Progenitor cell of endocrine pancreas (in vitro differentiated cells): ENCODE measurements at places on chromosomes 2 and 18. TPM values are rescaled to one million over a fixed set of nuclear protein-coding genes. Genes with fewer than 3 reads are reported as not detected.

- no peak for DNase-seq
Observed at GRCh38 chr18:31267823-31268481, 50.0 kb upstream of the DSG1 start.

DNA sequence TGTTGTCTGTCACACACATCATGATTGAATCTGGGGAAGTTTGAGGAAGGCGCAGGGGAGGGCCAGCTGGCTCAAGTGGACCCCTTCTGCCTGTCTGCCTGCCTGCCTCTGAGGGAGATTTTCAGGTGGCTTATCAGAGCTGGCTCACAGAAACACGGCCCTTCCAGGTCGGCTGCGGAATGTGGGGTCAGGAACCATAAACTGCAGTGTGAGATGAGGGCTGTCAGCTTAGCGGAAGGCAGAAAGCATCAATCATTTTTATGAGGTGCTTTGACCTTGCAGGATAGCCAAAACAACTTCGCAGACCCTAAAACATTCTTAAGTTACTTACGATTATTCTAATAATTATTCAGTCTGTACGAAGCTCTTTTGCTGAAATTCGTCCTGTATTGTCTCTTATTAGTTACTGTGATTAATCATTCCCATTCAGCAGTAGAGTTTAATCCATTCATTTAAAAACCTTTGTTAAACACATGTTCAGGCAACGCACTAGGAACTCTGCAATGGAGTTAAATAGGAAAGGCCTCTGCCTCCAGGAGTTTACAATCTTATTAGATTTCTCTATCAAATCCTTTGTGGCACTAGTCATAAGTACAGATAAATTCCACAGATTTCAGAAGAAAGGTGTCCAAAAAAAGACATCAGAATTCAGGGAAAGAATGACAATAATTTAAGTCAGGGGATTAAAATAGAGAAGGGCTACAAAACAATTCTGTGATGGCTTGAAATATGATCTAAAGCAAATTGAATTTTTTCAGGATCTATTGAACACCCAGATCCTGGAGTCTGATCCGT, 371.6 kb downstream of the HRH4 start:
- peak; percentile 18 for DNase-seq

DNA sequence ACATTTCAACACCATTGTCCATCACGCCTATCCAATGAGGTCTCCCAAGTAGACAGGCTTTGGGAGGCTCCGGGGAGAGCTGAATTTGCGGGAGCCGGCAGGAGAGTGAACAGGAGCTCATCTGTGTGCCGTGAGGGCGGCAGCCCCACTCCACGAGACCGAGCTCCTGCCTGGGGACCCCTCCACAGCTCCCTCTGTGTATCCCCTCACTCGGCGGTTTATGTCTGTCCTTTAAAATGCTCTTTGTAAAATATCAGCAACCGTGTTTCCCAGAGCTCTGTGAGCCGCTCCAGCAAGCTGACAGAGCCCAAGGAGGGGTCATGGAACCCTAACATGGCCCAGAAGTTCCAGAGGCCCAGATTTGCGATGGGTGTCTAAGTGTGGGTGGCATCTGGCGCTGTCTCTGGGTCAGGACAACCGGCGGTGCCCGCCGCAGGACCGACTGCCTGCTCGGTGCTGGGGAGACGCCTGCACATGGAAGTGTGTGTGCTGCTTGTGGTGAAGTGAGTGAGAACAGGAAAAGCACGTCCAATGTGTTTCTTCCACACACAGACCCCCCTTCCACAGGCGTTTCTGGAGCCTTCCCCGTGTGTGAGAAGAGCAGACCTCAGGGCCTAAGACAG, 34.8 kb downstream of the SLC66A2 start:
- no peak for DNase-seq

- no peak for DNase-seq
Observed at GRCh38 chr2:176692533-176692932, 423.3 kb downstream of the MTX2 start.

DNA sequence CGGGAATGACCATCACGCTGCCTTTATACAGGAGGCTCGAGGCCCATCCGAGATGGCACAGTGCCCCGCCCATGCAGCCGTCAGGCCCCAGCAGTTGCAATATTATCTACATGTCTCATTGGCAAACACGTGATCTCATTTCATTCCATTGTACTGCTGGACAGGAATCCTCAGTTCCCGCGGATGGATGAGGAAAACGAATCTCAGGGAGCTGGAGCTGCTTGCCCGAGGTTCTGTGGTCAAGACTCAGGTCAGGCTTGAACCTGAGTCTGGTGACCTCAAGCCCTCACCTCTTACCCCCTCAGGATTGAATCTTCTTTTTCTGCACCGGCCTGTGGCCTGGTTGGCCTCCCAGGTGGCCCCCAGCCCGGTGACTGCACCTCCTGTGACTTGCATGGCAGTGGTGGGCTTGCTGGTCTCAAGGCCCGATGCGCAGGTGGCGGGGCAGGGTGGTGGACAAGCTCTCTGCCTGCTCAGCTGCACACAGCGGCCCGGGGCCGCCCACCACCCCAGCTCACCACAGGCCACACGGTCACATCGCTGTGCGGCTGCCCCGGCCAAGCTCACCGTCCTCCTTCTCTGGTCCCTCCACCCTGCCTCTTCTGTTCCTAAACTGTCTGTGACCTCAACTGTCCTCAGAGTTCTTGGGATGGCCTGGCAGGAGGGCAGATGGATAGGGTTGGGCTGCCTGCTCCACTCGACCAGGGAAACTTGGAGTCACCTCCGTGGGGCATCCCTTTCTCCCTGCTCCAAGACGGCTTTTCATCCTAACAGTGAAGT, 52.0 kb upstream of the HS6ST1 start:
- no peak for DNase-seq

DNA sequence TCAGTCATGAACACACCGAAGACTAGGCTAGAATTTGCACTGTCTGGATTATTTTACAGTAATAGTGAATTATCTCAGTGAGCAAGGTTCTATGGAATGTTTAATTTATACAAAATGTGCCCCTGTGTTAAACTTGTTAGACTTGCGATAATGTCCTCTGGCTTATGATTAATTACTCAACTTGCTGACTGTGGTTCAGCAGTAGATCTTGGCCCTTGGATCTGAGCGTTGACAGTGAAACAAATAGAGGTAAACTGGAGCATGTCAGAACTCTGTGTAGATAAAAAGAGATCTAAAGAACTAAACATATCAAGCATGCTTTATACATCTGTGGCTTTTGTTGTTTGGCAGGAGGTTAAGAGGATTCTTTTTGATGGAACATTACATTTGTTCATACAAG, 407.6 kb downstream of the DSEL start:
- no peak for DNase-seq

DNA sequence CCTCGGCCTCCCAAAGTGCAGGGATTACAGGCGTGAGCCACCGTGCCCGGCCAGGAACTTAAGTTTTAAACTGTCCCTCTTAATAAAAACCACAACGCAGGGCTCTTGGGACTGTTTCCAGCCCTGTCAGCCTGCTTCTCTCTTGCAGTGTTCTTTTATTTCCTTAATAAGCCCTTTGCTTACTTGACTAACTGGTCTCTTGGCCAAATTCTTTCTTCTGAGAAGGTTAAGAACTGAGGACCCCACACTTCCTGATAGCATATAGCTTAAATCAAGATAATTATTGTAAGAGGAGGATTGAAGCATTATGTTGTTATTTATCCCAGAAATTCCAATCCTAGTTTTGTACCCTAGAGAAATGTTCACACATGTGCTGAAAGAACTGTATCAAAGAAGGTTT, 128.2 kb upstream of the UXS1 start:
- no peak for DNase-seq

DNA sequence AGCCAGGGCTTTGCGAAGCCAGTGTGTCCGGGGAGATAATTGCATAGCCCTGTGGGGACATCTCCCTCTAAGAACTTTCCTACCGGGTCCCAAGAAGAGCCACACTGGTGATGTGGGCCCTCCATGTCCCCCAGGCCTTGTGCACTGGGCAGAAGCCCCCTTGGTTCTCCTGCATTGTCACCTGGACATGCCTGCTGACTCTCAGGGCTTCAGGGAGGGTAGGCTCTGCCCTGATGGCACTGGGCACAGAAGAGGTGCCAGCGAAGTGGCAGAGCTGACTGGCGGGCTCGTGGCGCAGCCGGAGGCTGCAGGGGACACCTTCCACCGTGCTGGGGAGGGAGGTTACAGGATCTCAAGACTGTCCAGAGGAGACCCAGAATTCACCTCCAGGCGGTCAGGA, 28.3 kb downstream of the GLI2 start:
- no peak for DNase-seq

DNA sequence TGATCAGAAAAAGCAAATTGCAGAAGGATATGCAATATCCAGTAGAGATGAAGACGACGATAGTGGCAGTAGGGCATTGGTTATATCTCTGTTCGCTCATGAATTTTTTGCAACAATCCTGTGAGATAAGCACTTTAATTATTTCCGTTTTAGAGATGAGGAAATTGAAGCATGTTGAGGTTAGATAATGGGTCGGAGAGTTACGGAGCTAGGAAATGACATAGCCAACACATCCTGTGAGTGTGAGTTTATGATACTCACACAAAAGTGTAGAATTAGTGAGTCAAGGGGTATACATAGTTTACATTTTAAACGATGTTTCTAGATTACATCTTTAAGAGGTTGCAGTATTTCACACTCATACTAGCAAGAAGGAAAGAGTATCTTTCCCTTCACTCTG, 123.1 kb upstream of the ARL4C start:
- DNase-seq = no peak

DNA sequence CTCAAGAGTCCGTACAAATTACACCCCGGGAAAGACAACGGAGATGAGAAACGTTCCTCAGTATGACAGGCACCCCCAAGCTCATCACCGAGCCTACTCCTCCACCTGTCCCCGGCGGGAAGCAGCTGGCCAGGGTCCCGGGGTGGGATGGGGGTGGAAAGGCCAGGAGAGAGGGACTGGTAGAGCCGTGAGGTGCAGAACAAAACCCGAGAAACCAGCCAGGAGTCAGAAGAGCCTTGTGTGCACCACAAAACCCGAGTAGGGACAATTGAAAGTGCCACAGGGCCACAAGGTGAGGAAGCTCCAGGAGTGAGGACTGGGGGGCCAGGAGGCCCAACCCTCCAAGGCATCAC, 75.5 kb upstream of the SALL3 start:
- DNase-seq = no peak

DNA sequence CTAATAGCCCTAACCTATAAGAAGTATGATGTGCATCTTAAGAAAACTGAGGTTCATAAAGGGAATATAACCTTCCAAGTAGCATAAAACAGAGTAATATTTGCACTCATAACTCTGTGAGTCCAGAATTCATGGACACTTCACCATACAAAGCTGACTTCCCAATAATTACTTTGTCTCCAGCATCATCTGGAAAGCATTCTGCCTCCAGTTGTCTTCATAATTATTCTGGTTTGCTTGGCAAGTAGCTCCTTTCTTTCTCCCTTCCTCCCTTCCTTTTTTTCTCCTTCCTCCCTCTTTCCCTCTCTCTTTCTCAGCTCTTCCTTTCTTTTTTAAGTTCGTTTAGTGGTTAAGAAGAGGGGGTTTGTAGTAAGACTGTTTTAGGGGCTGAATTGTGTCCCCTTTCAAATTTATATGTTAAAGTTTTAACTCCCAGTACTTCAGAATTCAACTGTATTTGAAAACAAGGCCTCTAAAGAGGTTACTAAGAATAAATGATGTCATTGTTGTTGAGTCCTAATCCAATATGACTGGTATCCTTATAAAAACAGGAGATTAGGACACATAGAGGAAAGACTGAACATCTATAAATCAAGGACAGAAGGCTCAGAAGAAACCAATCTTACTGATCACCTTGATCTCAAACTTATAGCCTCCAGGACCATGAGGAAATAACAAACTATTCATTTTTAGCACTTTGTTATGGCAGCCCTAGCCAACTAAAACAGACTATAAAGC, 28.9 kb downstream of the TFPI start:
- no peak for DNase-seq

GRCh38 chr2:214382229-214382628, 28.6 kb upstream of the VWC2L start:
- DNase-seq = no peak

GRCh38 chr2:37892436-37893114, 32.5 kb upstream of the RMDN2 start:
- no peak for DNase-seq

DNA sequence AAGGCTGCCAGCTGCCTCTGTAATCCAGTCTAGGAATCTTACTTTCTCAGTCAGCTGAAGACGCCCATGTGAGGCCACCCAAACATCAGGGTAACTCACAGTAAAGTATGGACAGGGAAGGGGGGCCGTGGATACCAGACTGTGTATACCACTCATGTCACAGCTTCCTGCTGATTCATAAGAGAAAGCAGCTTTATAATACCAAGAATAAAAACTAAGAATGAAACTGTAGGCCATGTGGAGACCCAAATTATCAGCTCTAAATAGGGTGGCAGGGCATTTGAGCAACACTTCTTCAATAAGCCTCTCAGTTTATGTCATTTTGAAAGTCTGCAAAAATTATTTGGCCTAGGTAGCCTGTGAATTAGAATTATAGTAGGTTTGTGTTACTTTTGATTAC, 115.0 kb upstream of the CDCA7 start:
- DNase-seq = no peak

- DNase-seq = no peak
Observed at GRCh38 chr18:34911081-34911480, 130.1 kb upstream of the MAPRE2 start.

- DNase-seq = no peak
Observed at GRCh38 chr2:192513575-192513974, 318.8 kb upstream of the TMEFF2 start.

GRCh38 chr18:74337155-74337911, 21.7 kb downstream of the C18orf63 start:
- no peak for DNase-seq

- DNase-seq = no peak
Observed at GRCh38 chr2:96484091-96484490, 21.1 kb downstream of the NEURL3 start.

- no peak for DNase-seq
Observed at GRCh38 chr2:165876269-165876668, 77.3 kb downstream of the TTC21B start.

- DNase-seq = no peak
Observed at GRCh38 chr2:226086190-226086589, 686.7 kb downstream of the NYAP2 start.

DNA sequence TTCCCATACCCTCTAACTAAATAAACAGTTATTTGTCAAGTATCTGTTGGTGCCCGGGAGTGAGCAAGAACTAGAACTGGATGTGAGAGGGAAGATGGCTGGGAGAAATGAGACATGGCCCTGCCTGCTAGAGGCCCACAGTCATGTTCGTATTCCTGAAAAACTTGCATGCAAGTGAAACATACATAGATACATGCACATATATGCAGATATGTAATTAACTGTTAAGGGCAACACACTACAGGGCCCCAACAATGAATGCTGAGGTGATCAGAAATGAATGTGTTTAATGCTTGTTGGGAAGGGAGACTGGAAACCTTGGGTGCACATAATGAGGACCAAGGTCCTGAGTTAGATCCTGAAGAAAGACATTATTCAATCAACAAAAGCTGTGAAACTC, 49.8 kb downstream of the ADD2 start:
- DNase-seq = no peak

Gene HOXD13
- not detected in 2 replicates for total RNA-seq

Gene LHCGR
- total RNA-seq = not detected in 2 replicates

Gene IL1RN
- total RNA-seq = not detected in 2 replicates

Gene GREB1
- total RNA-seq = 78.8 and 82.5 TPM in 2 replicates

Gene SLC4A3
- 17.0 and 19.7 TPM in 2 replicates for total RNA-seq

Gene SLC8A1
- 5.7 and 7.1 TPM in 2 replicates for total RNA-seq

Gene HOXD11
- not detected in 2 replicates for total RNA-seq

Gene CD8A
- 0.13 and 0.19 TPM in 2 replicates for total RNA-seq

Gene MYL1
- not detected in 2 replicates for total RNA-seq

Gene CRYGD
- not detected in 2 replicates for total RNA-seq

Gene ANKRD30B
- total RNA-seq = not detected in 2 replicates

Gene MAP3K19
- total RNA-seq = not detected in 2 replicates
